ENCODE measurements at places on chromosomes 16 and 17.
A peak's percentile ranks its signal among the peaks of the same experiment; 100 is the strongest.

DNA sequence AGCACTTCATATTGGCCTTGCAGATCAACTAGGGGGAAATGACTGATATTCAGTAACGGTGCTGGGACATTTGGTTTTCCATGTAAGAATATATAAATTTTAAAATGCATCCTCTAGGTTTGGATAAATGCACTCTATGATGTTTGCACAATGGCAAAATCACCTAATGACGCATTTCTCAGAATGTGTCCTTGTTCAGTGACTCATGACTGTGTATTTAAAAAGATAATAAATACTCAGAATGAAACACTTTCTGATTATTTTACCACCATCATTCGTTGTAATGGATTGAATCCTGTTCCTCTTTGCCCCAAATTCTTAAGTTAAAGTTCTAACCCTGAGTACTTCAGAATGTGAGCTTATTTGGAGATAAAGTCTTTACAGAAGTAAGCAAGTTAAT lies 17.2 kb upstream of the ADGRG1 start:
- no peak for DNase-seq

DNA sequence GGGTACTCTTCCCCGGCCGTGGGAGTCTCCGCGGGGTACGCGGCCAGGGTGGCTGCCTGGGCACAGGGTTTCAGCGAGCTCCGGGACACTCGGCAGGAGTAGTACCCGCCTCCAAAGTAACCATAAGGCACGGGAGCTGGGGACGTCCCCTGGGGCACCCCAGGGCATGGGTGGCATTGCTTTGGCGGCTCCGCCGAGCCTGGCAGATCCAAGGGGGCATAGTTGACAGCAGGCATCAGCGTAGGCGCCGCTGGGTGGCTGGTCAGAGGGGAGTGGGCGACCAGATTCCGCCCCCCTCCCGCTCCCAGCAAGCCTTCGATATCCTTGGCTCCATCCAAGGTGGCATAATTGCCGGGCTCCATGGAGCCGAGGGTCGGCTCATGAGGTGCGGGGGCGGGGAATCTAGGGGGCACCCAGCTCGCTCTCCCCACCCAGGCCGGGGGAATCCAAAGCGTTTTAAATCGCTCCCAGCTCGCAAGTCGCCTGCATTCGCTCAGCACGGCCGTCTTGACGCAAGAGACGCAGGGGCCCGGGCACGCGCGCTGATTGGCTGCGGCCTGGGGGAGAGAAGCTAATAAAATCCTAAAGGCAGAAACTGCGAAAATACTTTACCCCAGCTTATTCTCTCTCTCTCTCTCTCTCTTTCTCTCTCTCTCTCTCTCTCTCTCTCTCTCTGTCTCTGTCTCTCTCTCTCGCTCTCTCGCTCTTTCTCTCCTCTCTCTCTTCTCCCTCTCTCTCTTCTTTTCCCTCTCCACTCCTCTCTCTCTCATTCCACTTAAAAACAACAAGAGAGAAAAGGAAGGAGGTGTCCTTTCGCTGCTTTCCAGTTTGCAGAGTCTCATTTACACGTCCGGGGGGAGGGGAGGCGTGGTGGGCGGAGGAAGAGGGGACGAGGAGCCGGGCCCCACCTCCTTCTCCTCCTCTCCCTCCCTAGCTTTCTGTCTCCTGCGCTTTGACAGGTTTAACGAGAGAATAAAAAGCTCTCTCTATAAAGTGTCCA lies at the start of gene HOXB13:
Gene HOXB13 (minus strand): TSS at position 519 of the 1,000 bp plus-strand sequence. CDS start 157 bp downstream, at position 362.
- peak; percentile 81 for DNase-seq

GRCh38 chr17:35241520-35241919 lies 1.4 kb upstream of the SLFN5 start:
- DNase-seq = peak; percentile 36

DNA sequence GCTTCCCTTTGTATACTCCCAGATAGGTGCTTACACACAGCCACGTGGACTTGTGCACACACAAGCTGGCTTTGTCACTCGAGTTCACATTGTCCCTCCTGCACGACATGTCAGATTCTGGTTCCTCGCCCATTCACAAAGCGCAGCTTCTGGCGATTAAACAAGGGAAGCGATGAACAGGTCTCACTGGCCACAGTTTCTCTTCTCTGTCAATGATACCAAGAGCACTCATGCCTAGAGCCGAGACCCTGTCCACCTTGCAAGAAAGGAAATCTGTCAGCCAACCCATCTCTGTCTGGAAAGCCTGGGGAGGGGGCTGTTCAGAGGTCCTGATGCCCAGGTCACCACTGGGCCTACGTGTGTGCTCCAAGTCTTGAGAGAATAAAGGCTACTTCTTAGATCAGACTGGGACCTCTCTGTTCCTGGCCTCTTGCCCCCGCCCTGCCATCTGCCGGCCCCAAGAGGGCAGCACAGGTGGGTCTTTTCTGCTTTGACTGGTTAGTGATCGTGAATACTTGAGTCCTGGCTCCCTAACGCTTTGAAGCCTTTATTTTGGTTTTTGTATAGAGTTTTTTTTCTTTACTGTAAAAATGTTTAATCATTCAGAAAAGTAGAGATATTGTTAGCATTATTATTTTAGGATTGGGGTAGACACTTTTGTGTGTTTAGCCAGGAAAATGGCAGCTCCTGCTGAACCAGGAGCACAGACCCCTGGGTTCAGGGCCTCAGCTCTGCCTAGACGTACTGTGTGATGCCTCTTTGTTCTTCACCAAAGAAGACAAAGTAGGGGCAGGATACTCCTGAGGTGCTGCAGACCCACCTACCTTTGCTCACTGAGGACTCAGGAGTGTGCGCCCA lies 104.7 kb downstream of the MRM1 start:
- DNase-seq = peak; percentile 80

DNA sequence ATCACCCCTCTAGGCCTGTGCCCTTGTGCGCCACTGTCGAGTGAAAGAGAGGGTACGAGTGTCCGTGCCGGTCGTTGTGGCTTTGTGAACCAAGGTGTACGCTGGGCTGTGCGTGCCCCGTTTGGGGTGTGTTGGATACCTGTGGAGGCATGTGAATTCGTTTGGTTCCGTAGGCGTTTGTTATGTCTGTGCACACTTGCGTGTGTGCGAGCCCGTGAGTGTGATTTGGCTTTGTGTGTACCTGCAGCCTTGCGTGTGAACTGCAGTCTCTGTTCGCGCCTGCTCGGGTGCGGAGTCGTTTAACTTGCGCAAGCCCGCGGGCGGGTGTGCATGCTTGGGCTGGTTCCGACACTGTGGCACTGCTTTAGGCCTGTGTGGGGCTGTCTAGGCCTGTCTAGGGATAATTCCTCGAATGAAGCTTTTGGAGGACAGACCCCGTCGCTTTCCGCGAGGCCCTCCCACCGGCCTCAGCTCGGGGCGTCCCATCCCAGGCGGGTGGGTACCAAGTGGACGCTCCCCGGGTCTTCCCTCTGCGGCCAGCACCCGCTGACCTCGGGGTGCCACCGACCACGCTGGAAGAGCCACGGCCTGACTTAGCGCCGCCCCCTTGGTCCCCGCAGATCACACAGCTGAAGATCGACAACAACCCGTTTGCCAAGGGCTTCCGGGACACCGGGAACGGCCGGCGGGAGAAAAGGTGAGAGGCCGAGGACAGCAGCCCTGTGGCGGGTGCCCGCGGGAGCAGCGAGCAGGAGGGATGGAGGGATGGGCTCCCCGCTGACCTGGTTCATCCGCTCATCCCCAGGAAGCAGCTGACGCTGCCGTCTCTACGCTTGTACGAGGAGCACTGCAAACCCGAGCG lies 4.4 kb downstream of the TBX2 start:
- DNase-seq = peak; percentile 69

- no peak for DNase-seq
Measured at GRCh38 chr17:41415833-41416335, 8.5 kb downstream of the KRT37 start.

GRCh38 chr16:6600167-6600566 lies 732.5 kb upstream of the RBFOX1 start:
- DNase-seq = no peak

GRCh38 chr16:85170590-85171003 lies 58.3 kb upstream of the CIBAR2 start:
- no peak for DNase-seq

- no peak for DNase-seq
Measured at GRCh38 chr17:39139161-39139511, 12.3 kb downstream of the PLXDC1 start.
